Activated CD8-positive, alpha-beta memory T cell treated with anti-CD3 and anti-CD28 coated beads for 48 hours (primary cell): ENCODE measurements at places on chromosomes 2 and 18.

DNA sequence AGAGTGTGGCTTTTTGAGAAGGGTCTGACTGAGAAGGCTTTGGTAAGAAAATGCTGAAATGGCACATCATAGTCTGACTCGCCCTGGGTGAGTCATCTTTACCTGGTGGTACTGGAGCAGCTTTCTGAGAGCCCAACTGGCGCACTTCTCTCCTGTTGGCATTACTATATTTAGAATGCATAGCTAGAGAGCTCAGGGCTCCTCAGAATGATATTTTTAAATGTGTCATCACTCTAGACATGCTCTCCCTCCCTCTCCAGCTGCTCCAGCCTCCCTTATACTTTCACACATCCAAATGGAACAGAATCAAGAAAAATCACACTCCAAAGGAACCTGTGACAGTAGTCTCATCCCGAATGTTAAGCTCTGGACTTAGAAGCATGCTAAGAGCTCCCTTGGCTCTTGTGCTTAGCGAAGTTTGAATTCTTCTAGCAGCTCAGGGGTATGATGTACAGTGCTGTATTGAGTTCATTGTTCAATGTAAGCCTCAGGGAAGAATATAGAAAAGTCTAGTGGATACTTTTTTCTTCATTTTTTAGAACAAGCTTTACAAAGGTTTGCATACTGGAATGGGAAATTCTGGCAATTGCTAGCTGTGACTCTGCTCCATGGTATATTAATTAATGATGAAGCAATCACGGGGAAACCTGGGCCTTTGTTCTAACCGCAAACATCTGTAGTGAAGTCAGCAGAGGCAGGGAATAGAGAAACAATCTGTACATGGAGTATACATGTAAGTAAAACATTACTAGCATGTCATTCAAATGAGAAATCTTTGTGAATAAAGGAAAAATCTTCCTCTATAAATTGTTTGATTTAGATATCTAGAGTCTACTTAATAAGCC lies 751.2 kb upstream of the NRXN1 start:
- DNase-seq = no peak

DNA sequence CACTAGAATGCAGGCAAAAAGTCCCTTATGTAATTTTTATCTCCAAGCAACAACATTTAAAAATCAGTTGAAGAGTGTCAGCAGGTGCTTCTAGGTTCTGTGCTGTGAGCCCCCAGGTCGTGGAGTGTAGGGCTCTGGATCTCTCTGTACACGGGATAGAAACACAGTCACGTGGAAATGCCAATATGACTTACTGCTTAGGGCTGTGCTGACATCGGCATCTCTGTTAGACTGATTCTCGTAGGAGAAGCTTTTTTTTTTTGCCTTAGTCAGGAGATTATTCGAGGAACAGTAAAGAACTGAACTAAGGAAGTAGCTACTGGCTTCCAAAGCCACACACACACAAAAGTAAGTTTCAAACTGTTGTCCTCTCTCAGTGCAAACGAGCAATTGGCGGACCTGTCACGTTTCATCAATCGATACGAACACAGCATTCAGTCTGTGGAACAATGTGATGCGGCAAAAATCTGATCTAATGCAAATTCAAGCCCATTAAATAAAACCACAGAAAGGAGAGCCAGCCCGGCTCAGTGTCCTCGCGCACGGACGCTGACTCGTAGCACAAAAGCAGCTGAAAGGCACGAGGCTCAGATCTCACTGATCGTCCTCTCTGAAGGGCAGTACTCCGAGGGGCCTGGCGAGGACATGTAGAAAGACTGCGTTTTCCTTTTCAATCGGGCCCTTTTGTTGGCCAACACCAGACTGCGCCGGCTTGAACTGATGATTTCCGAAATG lies 41.5 kb downstream of the PRELID3A start:
- DNase-seq = no peak

GRCh38 chr2:21404137-21404536 lies 280.4 kb downstream of the TDRD15 start:
- no peak for DNase-seq

DNA sequence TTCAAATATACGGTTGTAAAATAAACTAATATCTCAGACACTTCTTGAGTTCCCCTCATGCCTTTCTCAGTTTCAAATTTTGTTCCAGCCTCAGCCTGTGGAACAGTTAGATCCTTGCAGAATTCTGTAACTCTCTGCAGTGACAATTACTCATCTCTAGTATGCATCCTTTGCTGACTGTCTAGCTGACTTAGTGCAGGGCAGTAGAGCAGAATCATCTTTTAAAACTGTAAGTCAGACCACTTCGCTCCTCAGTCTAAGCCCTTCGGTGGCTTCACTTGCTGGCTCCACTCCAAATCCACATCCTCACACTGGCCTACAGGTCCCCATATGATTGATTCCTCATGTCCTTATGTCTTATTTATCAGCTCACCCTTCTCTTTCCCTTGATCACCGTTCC lies 164.1 kb upstream of the ZSWIM2 start:
- no peak for DNase-seq

GRCh38 chr2:153819501-153819900 lies 52.2 kb upstream of the GALNT13 start:
- DNase-seq = no peak

GRCh38 chr2:101704046-101704466 lies 6.5 kb downstream of the MAP4K4 start:
- DNase-seq = no peak

DNA sequence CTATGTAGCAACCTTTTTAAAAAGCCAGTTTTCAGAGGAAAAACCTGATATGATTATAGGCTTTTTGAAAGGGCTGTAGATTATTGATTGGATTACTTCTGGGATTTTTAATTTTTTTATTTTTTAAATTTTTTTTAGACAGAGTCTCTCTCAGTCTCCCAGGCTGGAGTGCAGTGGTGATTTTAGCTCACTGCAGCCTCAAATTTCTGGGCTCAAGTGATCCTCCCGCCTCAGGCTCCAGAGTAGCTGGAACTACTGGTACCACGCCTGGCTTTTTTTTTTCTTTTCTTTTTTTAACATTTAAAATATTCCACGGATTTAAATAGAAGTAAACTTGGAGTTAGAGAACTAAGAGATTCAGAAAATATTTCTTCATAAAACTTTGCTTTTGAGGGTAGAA lies 1.2 kb downstream of the MRPL19 start:
- no peak for DNase-seq

DNA sequence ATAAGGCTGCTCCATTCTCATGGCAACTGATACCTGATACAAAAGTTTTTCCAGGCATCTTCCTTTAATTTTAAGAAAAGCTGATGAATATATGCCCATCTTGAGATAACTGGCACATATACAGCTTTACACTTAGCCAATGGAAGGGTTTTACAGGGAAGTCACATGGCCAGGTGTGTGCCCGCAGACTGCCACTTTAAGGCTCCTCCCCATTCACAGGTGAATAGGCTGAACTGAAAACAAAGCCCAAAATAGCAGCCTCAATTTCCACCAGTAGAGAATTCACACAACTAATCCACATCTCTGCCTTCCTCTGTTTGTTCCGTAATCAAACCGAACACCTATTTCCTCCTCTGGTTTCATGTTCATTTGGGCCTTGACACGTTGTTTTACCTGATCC lies 9.8 kb upstream of the ME2 start:
- DNase-seq = no peak

DNA sequence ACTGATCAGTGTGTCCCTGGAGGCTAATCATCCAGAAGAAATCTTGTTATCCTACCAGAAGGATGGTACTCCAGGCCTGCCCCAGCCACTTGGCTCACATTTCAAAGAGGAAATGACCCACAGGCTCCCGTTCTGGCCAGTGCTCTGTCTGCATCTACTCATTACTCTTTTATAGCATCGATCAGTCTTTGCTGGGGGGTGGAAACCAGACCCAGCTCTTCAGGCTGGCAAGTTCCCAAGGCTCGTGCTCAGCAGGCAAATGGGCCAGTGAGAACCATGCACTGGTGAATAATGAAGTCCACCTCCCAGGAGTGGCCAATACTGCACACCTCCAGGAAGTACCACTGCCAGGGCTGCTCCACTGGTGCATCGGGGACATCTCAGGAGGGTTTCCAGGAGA lies 38.8 kb downstream of the DNER start:
- no peak for DNase-seq

DNA sequence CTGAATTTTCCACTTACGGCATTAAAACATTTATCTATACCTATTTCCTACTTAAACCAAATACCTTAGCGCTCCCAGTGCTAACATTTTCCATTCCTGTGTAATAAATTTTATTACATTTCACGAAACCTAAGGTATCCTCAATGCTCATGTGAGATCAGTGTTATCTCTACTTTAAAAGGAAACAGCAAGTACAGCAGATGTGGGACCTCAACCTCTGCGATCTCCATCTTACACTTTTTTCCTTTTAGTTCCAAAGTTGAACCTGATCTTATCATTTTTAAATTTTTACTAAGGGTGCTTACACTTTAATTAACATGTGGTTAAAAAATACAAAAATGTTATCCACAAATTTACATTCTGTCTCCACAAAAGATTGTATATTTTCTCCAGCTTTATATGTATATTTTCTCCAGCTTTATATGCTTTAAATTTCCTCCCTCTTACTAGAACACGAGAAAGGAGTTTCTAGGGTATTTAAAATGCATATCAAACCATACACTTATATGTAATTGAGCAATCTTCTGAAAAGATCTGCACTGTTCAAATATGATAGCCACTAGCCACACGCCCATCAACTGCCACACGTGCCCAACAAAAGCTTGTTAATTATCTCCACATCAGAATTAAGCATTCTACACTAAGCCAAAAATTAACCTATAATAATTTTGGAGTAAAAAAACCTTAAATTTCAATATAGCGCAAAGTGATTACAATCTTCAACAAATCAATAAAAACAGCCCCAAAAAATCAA lies 38.1 kb downstream of the MBOAT2 start:
- no peak for DNase-seq

DNA sequence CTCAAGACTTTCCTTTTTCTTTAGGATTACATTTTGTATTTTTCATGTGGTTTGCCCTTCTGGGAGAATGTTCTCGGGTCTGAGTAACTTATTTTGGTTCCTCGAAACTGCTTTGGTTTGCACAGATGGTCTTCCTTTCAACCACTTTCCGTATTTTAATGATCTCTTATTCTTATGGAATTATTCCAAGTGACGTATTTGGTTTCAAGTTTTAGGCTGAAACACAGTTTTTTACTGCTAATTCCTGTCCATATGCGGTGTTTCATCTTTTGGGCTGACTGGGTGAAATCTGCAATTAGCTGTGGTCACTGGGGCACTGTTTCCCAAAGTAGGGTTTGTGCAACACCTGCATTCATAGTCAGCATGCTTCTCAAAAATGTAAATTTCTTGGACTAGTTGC lies 122.7 kb downstream of the CAPN13 start:
- DNase-seq = no peak

DNA sequence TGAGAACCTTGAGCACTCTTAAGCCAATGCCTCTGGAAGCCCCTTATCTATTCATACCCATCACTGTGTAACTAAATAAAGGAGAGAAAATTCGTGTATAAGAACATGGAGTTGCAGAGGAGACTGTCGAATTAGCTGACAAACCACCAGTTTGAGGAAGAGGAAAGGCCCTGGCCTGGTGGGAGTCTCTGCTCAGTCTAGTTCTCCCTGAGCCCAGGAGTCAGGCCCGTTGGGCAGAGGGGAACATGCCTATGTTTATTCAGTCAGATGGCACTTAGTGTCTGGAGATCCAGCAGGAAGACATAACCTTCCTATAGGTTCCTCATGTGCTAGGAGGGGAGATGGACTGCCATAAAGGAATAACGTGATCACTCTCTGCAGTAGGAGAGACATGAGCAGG lies 60.3 kb downstream of the MGAT5 start:
- no peak for DNase-seq

- DNase-seq = no peak
These were observed 177.9 kb downstream of the FAM124B start for GRCh38 chr2:224223851-224224555.

GRCh38 chr2:86238354-86238753 lies 39.1 kb downstream of the MRPL35 start:
- no peak for DNase-seq

DNA sequence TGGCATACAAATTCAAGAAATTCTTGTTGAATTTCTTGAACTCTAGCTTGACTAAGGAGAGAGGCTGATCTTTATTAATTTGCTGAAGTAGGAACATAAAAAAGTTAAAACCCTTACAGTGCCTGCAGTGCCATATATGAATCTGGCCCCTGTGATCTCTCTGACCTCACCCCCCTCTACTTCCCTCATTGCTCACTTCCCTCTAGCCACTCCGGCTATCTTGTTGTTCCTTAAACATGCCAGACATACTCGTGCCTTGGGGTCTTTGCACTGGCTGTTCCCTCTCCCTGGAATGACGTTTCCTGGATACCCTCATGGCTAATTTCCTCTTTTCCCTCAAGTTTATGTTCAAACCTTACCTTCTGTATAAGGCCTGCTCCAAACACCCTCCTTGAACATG lies 246.3 kb upstream of the SIX2 start:
- no peak for DNase-seq

- no peak for DNase-seq
These were observed 150.3 kb upstream of the ZFP36L2 start for GRCh38 chr2:43376523-43377198.

DNA sequence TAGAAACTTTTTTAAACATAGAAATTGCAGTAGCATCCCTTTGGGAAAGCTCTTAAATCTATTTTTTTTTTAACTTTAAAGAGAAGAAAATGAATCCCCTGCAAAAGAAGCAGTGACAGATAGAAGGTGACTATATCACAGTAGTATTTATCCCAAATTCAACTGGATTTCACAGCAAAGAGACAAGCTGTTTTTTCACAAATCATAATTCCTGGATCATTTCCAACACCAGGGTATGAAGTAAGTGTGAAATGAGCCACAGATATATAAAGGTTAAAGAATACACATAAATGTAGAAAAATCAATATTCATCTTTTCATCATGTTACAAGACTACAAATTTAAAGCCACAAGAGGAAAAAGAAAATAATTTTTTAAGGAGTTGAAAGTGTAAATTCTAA lies 1404.9 kb upstream of the NXPH2 start:
- DNase-seq = no peak

DNA sequence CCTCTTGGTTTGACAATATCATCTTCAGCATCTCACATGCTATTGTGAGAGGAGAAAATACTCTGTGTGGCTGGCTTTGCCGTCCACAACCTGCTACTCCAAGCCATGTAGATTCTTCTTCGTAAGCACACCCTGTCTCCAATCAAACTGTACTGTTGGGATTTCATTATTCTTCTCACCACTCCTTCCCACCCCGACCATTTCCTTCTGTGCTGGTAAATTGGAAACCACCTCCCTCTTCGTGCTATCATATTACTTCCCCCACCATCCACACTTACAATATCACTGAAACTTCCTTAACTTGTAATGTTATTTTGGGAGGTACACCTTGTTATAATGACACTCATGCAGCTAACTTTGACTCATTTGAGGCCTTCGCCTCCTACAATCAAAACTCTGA lies 3.2 kb upstream of the AGXT start:
- DNase-seq = no peak

DNA sequence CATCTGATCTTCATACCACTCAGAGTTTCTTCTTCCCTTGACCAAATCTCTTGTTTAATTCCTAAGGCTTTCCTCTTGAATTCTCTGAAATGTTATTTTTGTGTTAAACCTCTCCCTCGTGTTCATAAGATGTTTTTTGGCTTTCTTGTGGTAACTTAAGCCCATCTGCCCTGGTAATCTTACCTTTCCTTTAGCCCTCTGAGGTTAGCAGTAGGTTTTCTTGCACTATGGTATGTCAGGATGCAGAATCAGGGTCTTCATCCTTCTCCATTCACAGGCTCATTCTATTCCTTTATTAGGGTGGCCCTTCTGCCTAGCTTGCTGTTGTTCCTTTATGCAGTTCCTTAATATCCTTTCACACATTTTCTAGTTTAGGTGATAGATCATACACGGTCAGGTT lies 24.1 kb downstream of the GIGYF2 start:
- no peak for DNase-seq
